Right renal pelvis (tissue), 4 donors: ENCODE measurements at places on chromosomes 16 and 17. TPM values are rescaled to one million over a fixed set of nuclear protein-coding genes. Genes with fewer than 3 reads are reported as not detected.
A peak's percentile ranks its signal among the peaks of the same experiment; 100 is the strongest.

Gene SOX15
- polyA plus RNA-seq: 4.3 TPM

Gene MARCHF10
- 0.97 TPM for polyA plus RNA-seq

Gene DNAI2
- not detected for polyA plus RNA-seq

Gene MLST8
- polyA plus RNA-seq: 43.9 TPM

Gene BIRC5
- polyA plus RNA-seq: 32.4 TPM

Gene PYY
- 0.39 TPM for polyA plus RNA-seq

Gene CTRB1
- polyA plus RNA-seq: not detected

Gene MATCAP1
- 42.1 TPM for polyA plus RNA-seq

Gene TMED6
- 2.0 TPM for polyA plus RNA-seq

Gene ABI3
- polyA plus RNA-seq: 6.5 TPM

Gene HYDIN
- 12.9 TPM for polyA plus RNA-seq

Gene EXOC3L1
- 4.6 TPM for polyA plus RNA-seq

DNA sequence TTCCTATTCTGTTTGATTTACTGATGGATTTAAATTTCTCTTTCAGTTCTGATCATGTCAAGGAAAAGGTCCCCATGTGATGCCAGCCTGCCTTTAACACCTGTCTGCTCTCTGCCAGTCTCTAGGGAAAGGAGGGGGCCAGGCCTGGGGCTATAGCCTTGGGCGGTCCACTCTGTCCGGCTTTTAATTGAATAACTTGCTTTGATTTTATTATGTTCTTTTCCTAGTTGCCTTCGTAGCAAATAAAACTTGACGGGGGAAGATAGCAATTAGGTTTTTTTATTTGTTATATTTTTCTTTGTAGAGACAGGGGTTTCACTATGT lies 47.6 kb downstream of the ABAT start:
- DNase-seq: no peak

- no peak for DNase-seq
These were observed 327.4 kb upstream of the CCL2 start for GRCh38 chr17:33927732-33928133.

DNA sequence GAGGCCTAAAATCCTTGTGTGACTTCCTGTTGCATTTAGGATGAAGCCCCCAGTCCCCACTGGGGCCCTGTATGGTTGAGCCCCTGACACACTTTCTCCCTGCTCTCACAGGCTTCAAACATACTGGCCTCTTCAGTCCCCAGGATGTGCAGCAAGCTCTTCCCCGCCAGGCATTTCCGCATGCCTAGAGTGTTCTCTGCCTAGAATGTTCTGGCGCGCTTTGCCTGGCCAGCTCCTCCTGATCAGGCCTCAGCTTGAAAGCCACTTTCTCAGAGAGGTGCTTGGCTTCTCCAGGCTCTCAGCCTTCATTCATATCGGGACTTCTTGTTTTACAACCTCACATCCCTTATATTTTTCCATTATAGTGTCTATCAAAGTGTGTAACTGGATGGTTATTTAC lies 123.7 kb downstream of the SPACA3 start:
- DNase-seq: no peak

GRCh38 chr17:34178092-34178491 lies 77.0 kb upstream of the CCL2 start:
- DNase-seq: no peak

GRCh38 chr16:28528463-28528867 lies 10.3 kb downstream of the NUPR1 start:
- DNase-seq: no peak

DNA sequence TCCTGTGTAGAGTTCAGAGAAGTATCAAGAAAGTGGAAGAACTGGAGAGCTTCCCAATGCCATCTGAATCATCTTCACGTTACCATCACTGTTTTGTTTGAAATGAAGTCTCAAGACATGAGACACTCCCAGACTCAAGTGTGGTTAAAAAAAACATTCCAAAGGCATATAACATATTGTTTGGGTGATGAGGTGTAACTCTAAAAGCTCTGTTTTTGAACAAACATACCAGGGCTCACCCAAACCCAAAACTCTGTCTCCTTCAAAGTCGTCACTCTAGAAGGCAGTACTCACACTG lies 6.3 kb upstream of the ZCCHC14 start:
- no peak for DNase-seq

DNA sequence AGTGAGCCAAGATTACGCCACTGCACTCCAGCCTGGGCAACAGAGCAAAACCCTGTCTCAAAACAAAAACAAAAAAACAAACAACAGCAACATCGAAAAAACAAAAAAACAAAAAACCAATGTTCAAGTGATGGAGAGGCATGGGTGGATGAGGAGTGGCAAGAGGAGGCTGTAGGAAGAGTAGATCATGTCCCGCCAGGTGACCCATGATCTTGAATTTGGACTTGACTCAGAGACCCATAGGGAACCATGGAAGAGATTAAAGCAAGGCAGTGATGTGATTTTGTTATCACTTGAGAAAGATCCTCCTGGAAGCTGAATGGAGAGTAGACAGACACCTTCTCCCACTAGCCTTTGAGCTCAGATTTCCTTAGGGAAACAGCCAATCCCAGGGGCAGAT lies 11.2 kb downstream of the ABAT start:
- no peak for DNase-seq

DNA sequence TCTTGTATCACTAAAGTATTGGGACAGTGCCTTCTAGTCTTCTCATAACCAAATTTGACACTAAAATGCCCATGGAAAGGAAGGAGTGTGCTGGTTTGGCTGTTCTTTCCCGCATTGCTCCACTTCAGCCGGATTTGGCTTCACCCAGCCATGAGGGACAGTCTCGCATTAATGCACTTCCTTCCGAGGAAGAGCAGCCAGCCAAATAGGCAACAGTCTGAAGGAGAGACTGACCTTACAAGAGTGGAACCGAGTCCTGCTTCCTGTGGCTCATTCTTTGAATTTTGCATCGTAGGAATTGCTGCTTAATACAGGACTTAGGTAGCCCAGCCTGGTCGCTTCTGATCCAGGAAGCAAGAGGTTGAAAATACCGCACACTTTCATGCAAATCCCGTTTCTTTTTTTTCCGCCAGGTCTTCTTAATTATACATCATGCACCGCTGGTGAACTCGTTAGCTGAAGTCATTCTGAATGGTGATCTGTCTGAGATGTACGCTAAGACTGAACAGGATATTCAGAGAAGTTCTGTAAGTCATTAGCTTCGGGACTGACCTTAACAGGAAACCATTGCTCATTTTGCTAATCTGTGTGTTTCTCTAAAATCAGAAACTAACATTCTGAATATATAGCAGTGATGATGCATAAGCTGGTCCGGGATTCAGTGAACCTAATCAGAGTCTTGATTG lies 38.2 kb downstream of the CLEC16A start:
- no peak for DNase-seq

- no peak for DNase-seq
These were observed 53.5 kb downstream of the TMC6 start for GRCh38 chr17:78075011-78075410.

DNA sequence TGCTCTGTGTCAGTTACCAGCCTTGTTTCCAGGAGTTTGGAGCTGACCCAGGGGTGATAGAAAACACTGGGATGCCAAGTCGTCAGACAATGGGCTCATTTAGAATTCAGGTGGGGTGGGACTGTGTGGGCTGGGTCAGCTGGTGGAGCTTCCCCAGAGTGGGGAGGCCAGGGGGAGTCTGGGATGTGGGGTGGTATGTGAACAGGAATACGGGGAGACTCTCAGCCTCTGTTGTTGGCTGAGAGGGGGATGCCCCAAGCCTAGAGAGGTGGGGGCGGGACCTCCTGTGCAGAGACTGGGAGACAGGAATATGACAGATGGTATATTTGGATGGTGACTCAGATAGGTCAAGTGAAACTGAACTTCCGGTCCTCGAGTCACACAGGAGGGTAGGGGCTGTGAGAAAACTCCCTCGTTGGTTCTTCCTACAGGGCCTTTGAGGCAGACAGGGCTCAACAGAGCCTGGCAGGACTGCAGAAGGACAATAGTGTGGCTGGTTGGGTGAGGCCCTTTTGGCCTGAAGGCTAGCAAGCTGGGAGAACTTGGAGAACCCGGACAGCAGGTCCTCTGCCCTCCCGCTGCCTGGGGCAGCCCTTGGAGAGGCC lies 23.7 kb downstream of the CDH1 start:
- no peak for DNase-seq

GRCh38 chr16:1082952-1083675 lies 10.6 kb downstream of the SSTR5 start:
- peak; percentile 58 for DNase-seq

GRCh38 chr17:17732892-17733670 lies 51.8 kb downstream of the RAI1 start:
- no peak for DNase-seq

GRCh38 chr16:49359591-49359990 lies 14.0 kb upstream of the C16orf78 start:
- DNase-seq: no peak

DNA sequence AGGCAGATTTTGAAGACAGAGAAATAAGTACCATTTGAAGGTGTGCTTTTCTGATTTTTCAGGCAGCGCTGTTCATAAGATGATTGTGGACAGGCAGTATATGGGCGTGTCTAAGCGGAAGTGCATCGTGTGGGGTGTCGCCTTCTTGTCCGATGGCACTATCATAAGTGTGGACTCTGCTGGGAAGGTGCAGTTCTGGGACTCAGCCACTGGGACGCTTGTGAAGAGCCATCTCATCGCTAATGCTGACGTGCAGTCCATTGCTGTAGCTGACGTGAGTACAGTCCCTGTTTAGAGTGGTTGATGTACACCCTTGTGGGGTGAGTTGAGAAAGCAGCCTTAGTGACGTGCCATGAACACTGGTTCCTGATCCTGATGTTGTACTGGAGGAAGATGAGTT lies 10.7 kb downstream of the UTP4 start:
- no peak for DNase-seq

GRCh38 chr17:68950725-68951124 lies 4.5 kb downstream of the ABCA8 start:
- DNase-seq: no peak

DNA sequence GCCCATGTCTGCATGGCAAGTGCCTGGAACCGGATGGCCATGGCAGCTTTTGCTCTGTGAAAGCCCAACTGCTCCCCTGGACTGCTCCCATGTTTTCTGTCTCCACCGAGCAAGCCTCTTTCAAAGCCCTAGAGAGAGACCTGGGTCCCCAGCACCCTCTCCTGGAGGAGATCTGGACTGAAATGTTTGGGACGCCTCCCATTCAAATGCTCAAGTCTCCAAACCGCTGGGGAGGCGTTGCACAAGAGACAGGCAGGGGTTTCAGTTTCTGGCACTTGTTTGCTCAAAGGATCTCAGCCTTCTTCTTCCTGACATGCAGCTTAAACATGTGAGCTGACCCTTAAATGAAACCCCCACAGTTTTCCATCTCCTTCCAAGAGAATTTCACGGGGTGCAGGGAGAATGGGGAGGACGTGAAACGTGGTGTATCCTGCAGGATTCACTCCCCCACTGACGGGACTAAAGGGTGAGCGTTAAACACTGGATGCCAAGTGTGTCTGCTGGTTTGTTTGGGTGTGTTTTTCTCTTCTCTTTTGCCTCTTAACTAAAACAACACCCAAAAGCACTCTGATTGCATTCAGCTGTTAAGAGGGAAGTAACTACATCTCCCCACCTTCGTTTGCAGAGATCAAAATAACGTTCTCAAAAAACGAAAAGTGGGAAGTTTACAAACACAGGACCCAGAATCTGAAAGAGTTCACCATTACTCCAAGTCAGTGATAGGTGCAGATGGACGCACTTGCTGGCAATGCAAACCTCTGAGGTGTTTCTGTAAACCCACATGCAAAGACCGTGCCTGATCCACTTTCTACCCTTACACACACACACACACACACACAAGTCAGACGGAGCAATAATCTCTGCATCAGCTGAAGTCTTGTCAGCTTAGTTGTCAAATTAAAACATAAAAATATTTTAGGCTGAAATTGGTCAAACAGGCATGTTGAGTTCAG lies 256.9 kb downstream of the C16orf95 start:
- DNase-seq: no peak

DNA sequence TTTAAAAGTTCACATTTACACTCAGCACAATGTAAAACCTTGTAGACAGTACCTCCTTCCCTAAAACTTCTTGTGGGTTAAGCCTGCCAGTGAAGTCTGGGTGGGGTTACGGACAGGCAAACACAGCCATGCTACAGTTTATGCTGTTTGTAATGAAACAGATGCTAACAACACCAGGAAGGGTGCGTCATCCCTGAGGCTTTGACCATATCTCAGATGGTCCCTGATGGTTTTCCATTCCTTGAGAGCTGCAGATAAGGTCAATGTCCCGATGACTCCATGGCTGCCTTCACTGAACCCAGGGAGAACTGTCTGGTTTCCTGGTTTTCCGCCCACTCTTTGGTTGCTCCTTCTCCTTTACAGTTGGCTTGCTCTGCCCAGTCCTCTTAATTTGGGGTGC lies 29.1 kb downstream of the GAS7 start:
- DNase-seq: no peak

DNA sequence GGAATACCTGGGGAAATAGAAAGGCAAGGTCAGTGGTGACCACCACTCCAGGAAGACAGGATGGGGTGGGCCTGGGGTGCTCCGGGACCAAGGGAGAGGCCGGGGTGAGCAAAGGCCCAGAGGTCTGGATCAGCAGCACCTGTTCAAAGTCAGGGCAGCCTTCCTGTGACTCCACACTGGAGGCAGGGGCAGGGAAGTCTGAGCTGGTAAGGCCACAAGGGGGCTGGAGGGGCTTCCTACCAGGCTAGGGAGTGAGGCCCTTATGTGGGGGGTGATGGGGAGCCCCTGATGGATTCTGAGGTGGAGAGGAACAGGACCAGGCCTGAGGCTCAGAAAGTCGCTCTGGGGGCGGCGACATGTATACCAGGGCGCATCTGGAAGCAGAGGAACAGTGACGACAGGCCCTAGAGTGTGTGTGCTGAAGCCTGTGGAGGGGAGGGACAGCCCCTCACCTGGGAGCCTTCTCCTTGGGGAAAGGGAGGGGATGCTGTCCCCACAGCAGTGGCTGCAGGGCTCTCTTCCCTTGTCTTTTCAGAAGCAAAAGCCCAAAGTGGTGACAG lies 3.7 kb downstream of the C16orf78 start:
- no peak for DNase-seq

GRCh38 chr17:41730479-41730878 lies 4.0 kb downstream of the HAP1 start:
- no peak for DNase-seq

DNA sequence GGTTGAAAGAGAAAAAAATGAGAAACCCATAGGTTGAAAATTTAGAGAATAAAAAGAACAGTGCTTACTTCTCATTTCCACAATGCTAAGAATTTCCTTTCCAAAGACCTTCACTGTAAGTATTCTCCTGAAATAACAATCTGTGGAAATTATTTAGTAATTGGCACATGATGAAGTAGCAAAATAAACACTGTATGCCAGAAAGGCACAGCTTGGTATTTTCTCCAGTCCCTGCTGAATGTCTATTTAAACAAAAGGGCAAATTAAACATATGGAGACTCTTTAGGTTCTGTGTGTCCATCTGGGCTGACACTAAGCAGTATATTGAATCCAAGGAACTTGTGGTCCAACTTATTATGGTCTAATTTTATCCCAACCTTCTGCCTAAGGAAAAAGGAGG lies 46.1 kb downstream of the CHCT1 start:
- DNase-seq: no peak

GRCh38 chr16:51153577-51154031 lies 2.5 kb upstream of the SALL1 start:
- DNase-seq: no peak

- no peak for DNase-seq
These were observed 250.3 kb upstream of the SOX9 start for GRCh38 chr17:71870546-71870862.
